ENCODE measurements at places on chromosomes 5 and 9.

DNA sequence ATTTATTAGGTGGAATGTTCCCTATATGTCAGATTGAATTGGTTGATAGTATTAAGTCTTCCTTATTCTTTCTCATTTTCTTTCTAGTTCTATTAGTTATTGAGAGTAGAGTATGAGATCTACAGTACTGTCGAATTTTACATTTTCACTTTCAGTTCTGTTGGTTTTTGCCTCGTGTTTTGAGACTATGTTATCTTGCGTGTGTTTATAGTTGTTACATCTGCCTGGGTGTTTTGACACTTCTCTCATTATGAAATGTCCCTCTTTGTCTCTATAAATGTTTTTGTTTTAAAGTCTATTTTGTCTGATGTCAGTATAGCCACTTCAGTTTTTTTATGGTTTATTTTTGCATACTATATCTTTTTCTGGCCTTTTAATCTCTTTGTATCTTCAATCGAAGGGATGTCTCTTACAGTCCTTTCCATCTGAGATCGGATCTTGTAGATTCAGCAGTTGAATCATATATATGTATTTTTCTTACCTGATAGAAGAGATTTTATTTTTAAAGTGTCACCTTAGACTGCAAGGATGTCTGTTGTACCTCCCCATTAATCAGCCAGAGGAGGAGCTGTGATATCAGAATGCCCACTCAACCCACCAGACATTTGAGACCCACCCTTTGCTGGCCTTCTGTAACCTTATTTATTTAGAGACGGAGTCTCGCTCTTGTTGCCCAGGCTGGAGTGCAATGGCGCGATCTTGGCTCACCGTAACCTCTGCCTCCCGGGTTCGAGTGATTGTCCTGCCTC lies 20.7 kb downstream of the EHMT1 start:
- no peak for DNase-seq

DNA sequence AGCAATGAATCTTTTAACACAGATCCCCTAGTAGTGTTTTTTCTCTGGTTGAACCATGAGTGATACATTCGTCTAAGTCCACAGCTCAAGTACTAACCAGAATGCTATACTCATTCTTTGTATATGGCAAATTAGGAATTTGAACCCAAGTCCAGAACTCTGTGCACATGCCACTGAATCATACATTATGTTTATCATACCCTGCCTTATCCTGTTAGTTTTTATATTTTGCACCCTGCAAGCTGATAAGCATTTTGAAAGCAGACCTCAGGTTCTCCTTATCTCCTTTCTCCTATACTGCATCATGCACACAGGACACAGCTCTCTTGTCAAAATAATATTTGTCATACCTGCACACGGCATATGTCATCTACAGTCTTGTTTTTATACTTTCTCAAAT lies 54.6 kb upstream of the ELL2 start:
- DNase-seq, result no peak

DNA sequence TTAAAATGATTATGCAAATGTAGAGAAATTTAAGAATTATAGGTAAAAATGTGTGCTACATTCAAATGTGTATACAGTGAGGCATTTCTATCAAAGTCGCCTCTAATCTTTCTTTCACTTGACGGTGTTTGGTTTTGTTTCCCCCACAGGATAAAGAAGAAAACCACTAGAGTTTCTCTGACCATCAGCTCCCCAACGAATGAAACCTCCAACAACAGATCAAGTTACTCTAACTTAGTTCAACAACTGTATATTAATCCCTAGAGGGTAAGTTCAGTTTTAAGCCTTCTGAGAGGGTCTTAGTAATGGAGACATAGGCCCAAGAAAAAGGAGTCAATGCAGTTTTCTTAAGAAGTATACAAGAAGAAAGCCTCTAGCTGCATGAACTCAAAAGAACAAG lies 11.5 kb upstream of the MYOT start:
- DNase-seq, result no peak

GRCh38 chr5:56656846-56657726 lies 158.3 kb upstream of the MAP3K1 start:
- DNase-seq, result no peak

DNA sequence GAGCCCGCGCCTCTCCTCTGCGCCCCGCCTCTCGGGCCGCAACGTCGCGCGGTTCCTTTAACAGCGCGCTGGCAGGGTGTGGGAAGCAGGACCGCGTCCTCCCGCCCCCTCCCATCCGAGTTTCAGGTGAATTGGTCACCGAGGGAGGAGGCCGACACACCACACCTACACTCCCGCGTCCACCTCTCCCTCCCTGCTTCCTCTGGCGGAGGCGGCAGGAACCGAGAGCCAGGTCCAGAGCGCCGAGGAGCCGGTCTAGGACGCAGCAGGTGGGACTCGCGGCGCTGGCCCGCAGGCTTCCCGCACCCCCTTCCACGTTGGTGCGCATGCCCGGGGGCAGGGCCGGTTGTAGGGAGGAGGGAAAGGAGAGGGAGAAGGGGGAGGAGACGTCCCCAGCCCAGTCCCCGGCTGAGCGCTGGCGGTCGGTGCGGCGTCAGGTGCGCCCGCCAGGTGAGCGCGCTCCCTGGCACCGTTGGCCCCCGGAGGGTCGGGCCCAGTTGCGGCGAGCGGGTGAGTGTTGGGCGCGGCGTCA lies at the start of gene OCLN:
OCLN (plus strand) TSS at position 400 of the 532 bp plus-strand sequence. CDS start 11,455 bp downstream, outside the sequence.
- DNase-seq, result peak; percentile 93

DNA sequence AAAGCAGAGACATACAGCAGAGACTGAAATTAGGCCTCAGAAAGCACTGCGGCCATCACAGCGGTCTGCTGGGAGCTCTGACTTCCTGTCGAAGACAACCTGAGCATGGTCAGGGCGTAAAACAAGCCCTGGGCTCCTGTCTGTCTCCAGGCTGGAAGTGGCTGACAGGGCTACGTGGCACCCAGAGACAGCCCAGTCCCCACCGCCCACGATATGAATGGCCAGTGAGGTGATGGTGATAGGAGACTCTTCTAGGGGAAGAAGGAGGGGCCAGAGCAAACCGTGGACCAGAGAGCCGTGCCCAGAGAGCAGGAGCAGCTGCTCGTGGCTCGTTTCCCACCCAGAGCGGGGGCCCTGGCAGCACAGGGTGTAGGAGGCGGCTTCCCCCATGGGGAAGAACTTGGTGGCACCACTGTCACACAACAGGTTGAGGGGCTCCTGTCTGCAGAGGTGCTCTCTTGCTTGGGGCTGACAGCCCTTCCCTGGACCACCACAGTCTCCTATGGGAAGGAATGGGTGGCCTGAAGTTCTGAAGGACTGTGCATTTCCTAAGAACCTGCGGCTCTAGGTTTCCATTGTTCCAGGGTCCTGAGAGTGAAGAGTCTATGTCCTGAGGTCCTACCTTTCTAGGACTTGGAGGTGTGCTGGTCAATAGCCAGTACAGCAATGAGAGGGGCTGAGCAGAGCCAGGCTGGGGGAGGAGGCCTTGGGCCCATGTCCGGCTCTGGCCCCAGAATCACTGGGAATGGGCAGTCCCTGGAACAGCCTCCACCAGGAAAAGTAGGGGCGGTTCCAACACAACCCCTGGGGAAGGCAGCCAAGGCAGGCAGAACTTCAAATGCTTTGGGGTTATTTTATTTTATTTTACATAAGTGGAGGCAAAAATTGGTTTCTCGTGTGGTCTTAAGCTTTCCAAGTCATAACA lies 56.4 kb downstream of the BARX1 start:
- no peak for DNase-seq

DNA sequence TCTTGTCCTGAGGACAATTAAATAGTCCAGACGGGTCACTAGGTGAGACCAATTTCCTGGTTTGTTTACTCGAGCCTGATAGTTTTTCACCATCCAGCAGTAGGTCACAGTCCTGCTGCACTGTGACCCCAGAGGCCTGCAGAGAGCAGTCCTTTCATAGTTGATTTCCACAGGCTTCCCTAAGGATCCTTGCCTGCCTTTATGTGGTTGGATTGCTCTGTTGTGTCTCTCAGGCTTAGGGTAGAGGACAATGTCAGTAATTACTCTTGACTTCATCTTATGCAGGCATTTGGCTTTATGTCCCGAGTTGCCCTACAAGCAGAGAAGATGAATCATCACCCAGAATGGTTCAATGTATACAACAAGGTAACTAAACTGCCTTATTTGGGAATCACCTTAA lies 9.0 kb upstream of the CATSPER3 start:
- DNase-seq, result peak; percentile 46

- peak; percentile 6 for DNase-seq
Observed at GRCh38 chr5:103908336-103909080, 345.9 kb upstream of the NUDT12 start.

DNA sequence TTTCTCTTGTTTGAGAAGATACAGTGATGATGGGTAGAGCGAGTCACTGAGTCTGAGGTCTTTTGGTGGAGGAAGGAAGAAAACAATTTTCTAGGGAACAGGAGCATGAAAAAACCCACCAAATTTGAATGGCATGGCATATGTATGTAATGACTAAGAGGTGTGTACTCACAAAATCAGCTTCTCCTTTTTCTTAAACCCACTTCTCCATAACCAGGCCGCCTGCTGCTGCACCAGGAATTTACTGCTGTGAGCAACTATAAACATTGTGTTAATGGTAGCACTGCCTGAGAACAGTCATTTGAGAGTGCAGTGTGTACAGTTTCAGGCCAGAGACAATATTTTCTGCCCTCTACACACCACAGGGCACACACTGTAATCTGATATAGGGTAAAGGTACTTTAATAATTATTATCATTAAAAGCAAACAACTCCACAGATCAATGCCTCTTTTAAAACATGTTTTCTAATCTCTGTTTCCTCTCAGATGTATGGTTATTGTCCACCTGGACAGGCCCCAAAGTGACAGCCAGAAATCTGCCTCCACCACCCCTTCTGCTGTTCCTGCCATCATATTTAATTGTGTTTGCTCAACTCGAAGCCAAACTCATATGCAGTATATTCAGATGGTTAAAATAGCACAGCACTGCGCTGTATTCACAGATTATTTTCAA lies 241.6 kb downstream of the KIAA0825 start:
- DNase-seq, result no peak

GRCh38 chr5:3220201-3220600 lies 375.4 kb upstream of the IRX1 start:
- no peak for DNase-seq

DNA sequence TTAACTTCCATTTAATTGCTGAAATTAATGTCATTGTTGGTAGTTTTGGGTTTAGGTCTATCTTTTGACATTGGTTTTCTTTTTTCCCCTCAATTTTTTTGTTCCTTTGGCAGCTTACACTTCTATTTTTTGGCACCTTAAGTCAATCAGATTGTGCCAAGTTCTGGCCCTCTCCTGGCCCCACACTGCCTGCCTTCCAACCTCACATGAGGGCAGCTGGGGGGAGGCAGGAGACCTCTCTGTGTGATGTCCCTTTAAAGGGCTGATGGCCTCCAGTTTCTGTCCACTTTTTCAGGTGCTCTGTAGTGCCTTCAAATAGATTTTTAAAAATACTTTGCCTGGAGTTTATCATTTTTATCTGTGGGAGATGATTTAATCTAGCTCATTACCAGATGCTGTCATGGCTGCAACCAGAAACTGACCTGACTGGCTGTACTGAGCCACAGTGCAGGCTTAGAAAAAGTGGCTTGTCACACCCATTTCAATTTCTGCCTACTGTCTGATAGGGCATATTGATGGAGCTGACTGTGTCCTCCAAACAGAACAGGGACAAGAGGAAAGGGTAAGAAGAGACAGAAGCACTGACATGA lies 196.6 kb downstream of the FANCC start:
- DNase-seq, result no peak

GRCh38 chr5:79561525-79561893 lies 47.6 kb upstream of the HOMER1 start:
- no peak for DNase-seq

DNA sequence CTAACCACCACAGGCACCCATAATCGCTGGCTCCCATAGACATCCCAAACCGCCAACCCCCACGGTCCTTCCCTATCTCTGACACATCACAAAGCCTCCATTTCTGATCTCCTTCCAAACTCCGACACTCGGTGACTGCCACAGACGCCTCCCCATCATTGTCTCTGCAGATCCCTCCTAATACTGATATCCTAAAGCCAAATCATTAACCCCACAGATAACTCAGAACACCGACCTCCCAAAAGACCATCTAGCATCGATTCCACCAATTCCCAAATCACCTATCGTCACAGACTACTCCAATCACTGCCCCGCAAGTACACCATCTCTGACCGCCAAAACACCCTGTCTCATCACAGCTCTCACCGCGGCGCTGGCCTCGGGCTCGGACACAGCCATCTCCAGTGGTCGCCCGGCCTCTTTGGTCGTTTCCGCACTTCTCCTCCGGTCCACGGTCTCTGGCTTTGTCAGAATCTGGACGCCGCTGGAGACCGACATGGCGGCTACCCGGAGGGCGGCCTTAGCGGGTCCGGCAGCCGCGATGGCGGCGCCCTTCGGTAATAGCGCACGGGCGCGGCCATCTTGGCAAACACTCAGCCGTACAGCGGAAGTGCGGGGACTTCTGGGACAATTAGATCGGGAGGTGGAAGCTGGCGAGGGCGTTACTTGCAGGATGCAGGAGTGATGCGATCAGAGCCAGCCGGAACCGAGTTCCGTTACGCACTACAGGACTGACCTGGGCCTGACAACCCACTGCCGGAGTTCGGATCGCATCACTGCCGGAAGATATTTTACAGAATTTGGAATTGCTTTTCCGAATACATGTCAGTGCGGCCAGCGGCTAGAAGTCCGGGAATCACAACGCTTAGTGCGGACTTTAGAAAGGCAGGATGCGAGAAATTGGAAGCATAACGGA lies at the start of gene ZFP37:
ZFP37 (minus strand) TSS at position 534 of the 916 bp plus-strand sequence; CDS start at position 498, 36 bp downstream.
- peak; percentile 97 for DNase-seq

- DNase-seq, result no peak
Observed at GRCh38 chr5:150017226-150018005, 16.9 kb downstream of the HMGXB3 start.

GRCh38 chr9:36337865-36338264 lies 62.2 kb downstream of the RNF38 start:
- DNase-seq, result no peak

GRCh38 chr5:89300426-89300970 lies 417.5 kb upstream of the MEF2C start:
- no peak for DNase-seq

DNA sequence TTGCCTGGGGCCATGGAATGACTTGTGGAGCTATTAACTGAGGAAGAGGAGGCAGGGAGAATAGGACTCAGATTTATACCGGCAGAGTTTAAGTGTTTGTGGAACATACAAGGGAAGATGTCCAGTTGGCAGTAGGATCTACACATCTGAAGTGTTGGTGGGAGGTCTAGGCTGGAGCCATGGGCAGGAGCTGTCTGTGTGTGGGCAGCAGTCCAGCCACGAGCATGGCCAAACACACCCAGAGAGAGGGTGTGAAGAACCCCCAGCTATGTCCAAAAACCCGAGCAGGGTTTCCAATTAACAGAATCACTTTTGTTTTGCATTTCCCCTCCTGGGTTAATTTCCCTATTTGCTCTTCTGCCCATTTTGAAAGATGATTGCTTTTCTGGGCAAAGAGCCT lies 393.7 kb downstream of the CDK5RAP2 start:
- DNase-seq, result no peak

- DNase-seq, result no peak
Observed at GRCh38 chr9:87581513-87581912, 83.8 kb downstream of the DAPK1 start.

DNA sequence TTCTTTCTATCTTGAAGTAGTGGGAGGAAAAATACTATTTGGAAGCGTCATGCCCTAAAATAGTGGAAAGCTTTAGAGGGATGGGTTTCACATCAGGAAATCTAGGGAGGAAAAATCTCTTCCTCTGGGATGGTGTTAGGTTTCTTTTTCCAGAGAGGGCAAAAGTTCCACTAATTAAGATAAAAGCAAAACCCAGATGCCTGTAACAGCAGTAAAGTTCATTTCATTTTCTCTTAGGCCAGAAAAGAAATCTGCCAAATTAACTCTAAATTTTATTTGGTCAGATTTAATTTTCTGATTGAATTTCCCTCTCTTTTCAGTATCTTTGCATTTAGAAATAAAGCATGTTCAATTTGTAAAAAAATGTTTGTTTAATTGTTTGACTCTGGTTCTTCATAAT lies 88.8 kb downstream of the LURAP1L start:
- DNase-seq, result no peak

Data from HuH-7 (cell line).